ENCODE measurements at places on chromosomes 1 and 21. TPM values are rescaled to one million over a fixed set of nuclear protein-coding genes. Genes with fewer than 3 reads are reported as not detected.

Gene FHAD1
- total RNA-seq = under 0.01 TPM

Gene HTR1D
- not detected for total RNA-seq

Gene CD2
- 0.28 TPM for total RNA-seq

Gene STYXL2
- total RNA-seq = 0.28 TPM

Gene NEK2
- total RNA-seq = 25.7 TPM

Gene UBASH3A
- 0.65 TPM for total RNA-seq

Gene KRTAP7-1
- not detected for total RNA-seq

Gene FNBP1L
- 13.5 TPM for total RNA-seq

Gene GUCA2B
- not detected for total RNA-seq

Gene HES2
- not detected for total RNA-seq

Measured in liver (tissue), 10 donors.